Ureter (tissue), 1 donor: ENCODE measurements at places on chromosomes 5 and 9. TPM values are rescaled to one million over a fixed set of nuclear protein-coding genes. Genes with fewer than 3 reads are reported as not detected.

- DNase-seq = no peak
These were observed 70.2 kb downstream of the FNBP1 start for GRCh38 chr9:129972816-129973215.

LRRC8A gene
- 37.1 TPM for total RNA-seq

PCDHA9 gene
- total RNA-seq = 0.34 TPM

- no peak for DNase-seq
These were observed 67.4 kb upstream of the TBC1D9B start for GRCh38 chr5:179974946-179975712.

C9orf40 gene
- 3.2 TPM for total RNA-seq

GGTA1 gene
- total RNA-seq = 2.0 TPM

DNA sequence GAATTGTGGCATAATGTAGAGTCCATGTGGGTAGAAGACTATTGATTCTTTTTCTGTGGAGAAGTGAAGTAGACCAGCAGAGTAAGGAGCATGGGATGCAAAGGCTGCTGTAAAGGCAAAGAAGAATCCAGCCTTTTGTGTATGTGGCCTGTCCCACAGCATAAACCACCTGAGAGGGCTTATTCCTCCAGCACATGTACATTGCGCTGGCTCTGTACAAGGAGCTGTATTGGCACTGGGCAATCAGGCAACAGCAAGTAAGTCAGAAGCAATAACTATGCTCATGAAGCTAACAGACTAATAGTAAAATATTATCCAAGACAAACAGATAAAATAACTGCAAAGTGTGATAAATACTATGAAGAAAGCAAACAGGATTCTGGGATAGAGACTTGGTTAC is 86.2 kb downstream of the LURAP1L start:
- no peak for DNase-seq

GRCh38 chr9:122193651-122194050 is 33.9 kb downstream of the MORN5 start:
- no peak for DNase-seq

GRCh38 chr5:142152384-142152732 is 43.8 kb downstream of the NDFIP1 start:
- no peak for DNase-seq

- peak; percentile 36 for DNase-seq
These were observed 74.6 kb downstream of the MRPL36 start for GRCh38 chr5:1724822-1725602.
